WTC11 (cell line): ENCODE measurements at places on chromosomes 11 and 22.

- no peak for DNase-seq
Observed at GRCh38 chr11:9276571-9276970, 11.4 kb upstream of the DENND5A start.

- no peak for DNase-seq
Observed at GRCh38 chr11:130243816-130244215, 70.9 kb downstream of the ZBTB44 start.

DNA sequence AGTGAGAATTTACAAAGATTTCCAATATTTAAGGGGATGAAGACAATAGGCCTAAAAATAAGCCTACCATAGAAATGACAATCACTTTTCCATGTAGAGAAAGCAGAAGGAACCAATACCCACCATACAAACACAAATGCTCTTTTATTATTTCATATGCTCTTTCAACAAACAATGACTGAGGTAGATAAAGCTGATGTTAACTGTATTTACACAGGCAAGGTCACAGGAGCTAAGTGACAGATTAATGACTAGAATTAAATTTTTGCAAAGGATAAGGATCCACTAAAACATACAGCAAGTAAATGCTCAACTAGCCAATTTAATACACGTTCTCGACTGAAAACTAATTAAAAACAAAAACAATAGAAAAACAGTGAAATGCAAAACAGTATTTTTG, 34.2 kb downstream of the PICALM start:
- DNase-seq: no peak

GRCh38 chr11:2518111-2518982, 73.5 kb downstream of the KCNQ1 start:
- peak; percentile 5 for DNase-seq

DNA sequence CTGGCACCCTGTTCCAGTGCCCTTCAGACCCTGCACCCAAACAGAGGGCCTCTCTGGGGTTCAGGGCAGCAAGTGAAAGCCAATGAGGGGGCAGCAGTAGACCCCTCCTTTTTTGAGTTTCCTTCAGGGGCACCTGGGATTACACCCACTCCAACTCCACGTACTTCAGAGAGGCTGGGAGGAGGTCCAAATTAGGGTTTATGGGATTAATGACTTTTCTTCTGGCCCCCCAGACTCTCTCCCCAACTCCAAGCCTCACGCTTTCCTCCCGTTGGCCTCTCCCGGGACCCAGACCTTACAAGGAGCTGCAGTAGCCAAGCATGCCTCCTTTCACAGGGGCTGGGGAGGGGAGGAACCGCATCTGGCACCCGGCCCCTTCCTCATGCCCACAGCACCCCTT, 101.7 kb downstream of the NECTIN1 start:
- no peak for DNase-seq

DNA sequence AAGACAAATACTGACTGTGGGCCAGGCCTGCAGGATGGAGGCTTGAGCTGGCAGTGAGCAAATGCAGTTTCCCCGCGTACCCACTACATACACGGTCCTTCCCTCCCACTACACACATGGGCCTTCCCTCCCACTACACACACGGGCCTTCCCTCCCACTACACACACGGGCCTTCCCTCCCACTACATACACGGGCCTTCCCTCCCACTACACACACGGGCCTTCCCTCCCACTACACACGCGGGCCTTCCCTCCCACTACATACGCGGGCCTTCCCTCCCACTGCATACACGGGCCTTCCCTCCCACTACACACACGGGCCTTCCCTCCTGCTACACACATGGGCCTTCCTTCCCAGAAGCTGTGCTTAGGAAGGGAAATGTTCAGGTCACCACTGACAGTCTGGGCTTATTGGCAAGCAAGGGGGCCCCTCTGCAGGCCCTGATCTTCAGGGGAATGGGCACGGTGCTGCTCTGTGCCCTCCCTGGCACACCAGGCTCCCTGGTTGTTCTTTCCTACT, 10.8 kb downstream of the DNAL4 start:
- DNase-seq: no peak

- no peak for DNase-seq
Observed at GRCh38 chr22:23207729-23208393, 27.6 kb downstream of the BCR start.

DNA sequence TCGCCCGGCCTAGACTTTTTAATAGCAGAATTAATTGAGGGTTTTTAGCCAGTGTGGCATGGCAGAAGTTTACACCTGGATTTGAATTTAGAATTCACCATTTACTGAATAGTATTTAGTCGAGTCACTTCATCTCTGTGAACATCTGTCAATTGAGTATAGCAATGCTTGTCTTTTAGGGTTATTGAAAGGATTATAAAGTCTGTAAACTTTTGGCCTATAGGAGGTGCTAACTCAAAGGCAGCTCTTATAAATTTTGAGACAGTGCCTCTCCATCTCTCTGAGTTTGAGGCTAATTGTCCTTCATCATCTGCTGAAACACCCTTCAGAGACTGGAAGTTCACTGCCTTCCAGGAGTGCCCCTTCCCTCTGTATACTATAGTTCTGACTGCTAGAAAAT, 205.0 kb downstream of the NELL1 start:
- DNase-seq: no peak

GRCh38 chr22:35547987-35548721, 7.5 kb downstream of the RASD2 start:
- peak; percentile 67 for DNase-seq

DNA sequence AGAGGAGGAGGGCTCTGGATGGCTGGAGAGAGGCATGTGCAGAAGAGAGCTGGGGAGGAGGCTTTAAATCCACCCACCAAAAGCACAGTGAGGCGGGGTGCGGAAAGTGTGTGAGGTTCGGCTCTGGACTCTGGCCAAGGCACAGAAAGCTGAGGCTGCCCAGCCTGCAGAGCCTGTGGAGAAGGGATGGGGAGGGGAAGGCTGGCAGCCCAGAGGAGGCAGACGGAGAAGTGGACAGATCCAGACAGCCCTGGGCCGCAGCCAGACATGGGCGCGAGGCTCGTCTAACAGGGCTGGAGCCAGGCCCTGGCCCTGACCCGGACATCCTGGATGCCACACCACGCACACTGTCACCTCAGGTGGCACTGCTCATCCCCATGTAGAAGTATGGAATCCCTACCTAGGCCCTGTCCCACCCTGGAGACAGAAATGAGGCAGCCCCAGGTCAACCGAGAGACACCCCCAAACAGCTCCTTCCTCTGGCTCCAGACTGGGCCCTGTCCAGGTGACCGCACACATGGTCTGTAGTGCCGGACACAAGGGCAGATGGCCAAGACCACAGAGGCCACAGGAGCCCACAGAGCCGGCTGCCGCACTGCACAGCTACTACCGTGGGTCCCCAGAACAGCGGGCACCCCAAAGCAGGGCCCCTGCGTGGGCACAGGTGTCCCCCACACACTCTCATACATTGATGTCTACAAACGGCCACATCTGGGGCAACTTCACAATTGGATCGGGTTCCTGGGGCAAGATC, 16.6 kb upstream of the MOB2 start:
- no peak for DNase-seq

DNA sequence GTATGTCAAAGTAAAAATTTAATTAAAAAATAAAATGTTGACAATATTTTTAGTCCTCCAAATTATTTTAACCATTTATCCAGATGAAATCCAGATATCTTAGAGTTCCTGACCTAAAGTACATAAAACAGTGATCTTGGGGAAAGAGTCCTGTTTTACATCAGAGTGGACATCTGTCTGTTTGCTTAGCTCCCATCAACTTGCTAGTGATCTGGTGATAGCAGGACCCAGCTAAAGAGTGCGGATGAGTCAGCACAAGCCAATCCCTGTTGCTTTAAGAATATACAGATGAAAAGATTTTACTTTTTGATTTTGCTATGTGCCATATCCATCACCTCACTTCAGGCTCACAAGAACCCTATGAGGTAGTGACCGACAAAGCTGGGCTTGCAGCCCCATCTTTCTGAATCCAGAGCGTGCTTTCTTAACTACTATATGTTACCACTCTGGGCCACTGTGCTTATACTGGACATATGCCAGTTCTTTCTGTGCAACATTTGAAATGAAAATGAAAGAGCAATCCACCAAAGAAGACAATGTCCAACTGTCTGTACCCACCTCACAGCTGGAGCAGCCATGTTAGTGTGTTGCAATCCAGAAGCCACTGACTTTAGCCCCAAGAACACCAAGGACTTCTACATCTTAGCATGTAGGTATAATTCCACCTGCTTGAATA, 167.6 kb upstream of the SESN3 start:
- no peak for DNase-seq

GRCh38 chr11:134070342-134070845, 1.5 kb downstream of the JAM3 start:
- no peak for DNase-seq

DNA sequence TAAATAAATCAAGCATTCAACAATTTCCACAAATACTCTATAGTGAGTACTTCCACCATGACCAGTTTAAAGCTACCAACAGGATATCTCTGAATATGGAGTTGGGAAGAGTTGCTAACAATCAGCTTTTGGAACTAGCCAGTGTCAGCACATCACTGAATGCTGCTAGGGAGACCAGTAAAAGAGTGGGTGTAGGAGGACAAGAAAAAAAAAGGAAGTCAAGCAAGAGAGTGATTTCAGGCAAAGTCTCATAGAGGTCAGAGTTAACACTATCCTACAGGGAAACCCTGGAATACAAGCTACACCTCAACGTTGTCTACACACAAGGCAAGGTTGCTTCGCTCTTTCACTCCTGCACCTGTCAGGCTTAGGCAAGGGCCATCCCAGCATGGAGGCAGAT, 24.2 kb downstream of the EIF3F start:
- no peak for DNase-seq

GRCh38 chr11:130448416-130449309, at the start of gene ADAMTS15:
ADAMTS15 (plus strand) TSS chr11:130448645; CDS start chr11:130448974, 329 bp downstream.
- peak; percentile 91 for DNase-seq

DNA sequence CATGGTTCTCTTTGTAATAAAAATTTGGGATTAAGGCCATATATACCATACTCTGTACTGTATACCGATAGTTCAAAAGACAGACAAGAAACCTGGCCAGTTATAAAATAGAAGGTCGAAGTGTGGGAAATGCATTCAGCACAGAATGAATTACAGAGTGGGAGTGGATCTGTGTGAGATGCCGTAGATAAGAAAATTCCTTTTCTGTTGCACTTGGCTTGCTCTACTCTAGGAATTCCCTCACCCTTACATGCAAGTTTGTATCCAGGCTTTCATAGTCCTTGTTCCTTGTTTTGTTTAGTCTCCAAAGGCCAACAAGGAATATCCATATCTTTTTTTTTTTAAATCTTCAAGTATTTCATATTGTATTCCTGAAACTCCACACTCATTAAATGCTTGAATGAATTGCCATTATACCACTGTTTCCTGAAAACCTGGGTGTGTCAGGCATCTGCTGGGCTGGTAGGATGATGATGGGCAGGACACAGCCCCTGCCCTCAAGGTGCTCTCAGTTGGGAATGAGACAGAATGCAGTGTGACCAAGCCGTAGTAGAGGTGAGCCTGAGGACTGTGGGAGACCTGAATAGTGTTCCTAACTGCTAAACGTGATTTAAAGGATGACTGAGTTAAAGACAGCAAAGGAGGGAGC, 53.5 kb downstream of the TEAD1 start:
- DNase-seq: no peak

DNA sequence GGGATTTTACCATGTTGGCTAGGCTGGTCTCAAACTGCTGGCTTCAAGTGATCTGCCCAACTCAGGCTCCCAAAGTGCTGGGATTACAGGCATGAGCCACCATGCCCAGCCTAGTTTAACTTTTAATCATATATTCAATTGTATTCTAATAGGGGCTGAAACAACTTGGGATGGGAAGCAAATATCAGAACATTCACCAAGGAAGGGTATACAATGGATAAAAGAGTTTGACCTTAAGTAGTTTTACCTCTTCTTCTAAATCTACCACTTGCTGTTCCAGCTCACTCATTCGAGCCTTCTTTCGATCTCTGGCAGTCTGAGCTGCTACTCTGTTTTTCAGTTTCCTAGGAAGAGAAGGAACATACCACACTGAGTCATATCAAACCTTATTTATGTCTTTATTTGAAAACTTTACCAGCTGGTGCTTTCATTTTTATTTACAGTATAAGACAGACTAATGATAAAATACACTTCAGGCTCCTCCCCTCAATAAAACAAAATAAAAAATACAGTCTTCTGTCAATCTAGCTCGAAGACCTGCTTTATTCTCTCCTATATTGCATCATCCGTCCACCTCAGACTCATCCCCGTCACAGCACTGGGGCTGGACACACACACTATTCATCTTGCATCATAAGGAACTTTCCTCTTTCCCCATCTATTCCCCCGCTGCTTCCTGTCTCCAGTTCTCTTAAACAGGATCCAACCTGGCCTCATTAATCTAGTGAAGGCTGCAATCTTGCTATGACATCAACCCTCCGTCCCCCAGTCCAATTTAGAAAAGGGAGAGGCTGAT, 1.4 kb downstream of the XBP1 start:
- DNase-seq: no peak

DNA sequence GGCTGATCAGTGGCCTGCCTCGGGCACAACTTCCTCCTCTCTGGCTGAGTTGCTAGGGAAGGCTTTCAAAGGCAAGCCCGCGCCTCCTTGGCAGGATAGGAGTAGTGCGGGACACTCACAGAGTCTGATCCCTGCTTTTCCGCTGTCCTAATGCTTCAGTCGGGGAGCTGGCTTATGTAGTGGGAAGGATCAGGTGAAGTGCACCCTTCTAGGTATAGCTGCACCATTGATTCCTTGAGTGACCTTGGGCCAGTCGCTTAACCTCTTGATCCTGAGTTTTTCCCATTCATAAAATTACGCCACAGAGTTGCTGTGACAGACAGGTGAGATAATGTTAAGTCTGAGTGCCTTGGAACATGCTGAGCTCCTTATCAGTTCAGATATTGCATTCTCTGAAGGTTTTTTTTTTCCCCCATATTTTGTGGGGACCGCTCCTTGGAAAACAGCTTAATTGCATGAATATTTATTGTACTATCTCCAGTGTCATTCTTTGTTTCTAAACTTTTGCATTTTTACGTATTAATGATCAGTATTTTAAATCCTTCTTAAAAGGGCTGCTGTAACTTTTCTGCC, 961 bp downstream of the IPO7 start:
- DNase-seq: no peak

- no peak for DNase-seq
Observed at GRCh38 chr11:1289211-1289935, 20.1 kb downstream of the TOLLIP start.

GRCh38 chr11:128908391-128909246, 17.5 kb downstream of the KCNJ5 start:
- DNase-seq: no peak

GRCh38 chr11:488062-488461, 19.0 kb downstream of the RNH1 start:
- DNase-seq: no peak

- DNase-seq: peak; percentile 64
Observed at GRCh38 chr22:17233348-17234043, 14.3 kb upstream of the ADA2 start.

DNA sequence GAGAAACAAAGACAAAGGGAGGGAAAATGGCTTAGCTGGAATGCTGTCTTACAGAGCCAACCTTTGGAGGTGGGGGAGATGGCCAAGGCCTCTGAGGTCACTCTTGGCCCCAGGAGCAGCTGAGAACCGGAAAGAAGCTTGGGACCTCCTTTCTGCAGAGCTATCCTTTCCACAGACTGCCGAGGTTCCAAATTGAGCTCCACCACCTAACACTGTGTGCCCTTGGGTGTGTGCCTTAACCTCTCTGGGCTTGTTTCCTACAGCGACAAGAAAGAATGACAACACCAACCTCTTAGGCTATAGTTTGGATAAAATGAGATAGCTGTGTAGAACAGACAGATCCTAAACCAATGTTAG, 23.2 kb downstream of the RTN4RL2 start:
- DNase-seq: no peak
